ENCODE measurements at places on chromosomes 11 and 22. TPM values are rescaled to one million over a fixed set of nuclear protein-coding genes. Genes with fewer than 3 reads are reported as not detected.
A peak's percentile ranks its signal among the peaks of the same experiment; 100 is the strongest.

- DNase-seq, result peak; percentile 99
These were observed 62.6 kb upstream of the PTPRJ start for GRCh38 chr11:47917599-47918369.

GRCh38 chr11:5605849-5606248 lies 9.4 kb downstream of the TRIM6 start:
- no peak for DNase-seq

DNA sequence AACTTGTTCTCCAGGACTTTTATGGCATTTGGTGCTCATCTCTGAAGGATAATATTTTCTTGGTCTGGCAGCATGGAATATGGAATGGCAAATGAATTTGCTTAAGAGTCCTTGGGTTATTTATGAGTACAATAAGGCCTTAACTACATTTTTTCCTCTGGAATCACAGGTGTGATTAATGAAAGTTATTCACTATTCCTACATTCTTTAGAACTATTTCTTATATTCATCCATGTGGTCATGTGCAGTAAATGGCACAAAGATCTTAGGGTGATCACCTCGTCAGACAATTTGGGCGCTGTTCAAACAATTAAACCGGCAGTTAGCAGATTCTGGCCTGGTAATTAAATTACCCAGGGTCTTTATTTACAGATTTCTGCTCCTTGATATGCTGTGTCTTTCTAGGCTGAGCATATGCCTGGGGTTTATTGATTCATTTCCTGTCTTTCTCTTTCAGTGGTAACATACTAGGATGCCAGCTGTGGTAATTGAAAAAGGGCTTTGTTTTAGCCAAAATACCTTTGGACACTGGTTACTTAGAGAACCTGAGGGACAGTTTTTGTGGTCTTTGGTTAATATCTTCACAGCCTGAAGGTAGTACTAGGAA lies 31.6 kb downstream of the SIK2 start:
- peak; percentile 49 for DNase-seq

The RAG1 gene
- total RNA-seq, result 0.05 TPM

The CRYBA4 gene
- total RNA-seq, result not detected
